ENCODE measurements at places on chromosomes 3 and 15.

DNA sequence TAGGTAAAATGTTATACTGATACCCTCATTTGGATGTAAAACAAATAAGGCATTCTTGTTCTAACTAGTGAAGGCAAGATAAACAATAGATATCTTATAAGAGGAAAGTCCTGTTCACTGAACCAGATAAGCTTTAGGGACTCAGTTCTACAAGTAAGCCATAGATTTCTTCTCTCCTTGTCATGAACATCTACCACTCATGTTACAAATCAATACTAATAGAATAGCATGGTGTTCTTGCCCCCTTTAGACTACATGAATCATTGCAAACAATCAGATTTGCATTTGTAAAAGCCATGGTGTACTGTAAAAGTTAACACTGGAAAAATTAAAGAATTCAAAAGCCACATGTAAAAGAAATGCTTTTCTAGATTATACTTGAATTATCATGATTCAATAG lies 500.1 kb downstream of the NLGN1 start:
- no peak for DNase-seq

DNA sequence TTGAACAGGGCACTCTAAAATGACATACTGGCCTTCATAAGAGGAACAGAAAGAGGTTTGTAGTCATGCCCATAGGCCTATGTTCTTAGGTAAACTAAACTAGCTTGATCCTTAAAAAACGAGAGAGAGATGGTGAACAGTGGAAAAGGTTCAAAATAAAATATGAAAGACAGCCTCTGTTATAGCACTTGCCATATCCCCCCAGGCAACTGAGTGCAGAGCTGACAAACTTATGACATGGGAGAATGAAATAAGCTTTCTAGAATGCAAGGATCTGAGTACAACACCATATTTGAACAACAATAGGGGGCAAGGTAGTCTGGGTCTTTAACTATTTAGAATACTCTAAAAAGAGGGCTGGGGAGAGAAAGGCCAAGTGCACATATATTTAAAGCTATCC lies 700.6 kb upstream of the CFAP20DC start:
- no peak for DNase-seq

DNA sequence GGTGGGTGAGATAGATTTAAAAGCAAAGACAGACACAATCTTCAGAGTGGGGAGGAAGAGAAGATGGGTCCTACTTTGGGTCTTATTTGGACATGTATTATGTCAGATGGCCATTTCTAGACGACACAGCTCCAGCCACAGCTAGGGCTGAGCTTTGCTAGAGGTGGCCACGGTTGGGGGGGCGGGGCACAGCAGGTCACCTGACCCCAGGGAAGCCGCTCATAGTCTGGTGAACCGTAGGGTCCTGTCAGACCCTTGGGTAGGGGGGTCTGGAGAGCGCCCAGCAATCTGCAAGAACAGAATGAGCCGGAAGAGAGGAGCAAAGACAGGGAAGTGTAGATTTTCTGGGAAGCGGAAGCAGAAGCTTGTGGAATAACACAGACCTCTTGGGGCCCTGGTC lies 6.6 kb downstream of the EPB42 start:
- no peak for DNase-seq

DNA sequence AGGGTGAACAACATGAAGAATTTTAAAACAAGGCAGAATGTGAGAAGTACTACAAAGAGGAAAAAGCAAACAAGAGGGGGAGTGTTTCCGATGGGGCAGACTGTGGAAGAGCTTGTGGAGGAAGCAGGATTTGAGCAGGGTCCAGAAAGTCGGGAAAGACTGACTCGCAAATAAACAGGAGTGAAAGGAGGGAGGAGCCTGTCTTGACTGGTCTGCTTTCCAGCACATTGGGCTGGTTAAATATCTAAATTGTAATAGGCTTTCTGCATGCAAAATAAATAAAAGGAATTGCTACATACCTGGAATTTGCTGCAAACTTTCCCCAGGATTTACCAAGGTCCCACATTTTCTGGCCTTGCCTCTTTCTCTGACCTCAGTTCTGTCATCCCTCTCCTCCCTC lies 132.1 kb downstream of the RORA start:
- DNase-seq = no peak

DNA sequence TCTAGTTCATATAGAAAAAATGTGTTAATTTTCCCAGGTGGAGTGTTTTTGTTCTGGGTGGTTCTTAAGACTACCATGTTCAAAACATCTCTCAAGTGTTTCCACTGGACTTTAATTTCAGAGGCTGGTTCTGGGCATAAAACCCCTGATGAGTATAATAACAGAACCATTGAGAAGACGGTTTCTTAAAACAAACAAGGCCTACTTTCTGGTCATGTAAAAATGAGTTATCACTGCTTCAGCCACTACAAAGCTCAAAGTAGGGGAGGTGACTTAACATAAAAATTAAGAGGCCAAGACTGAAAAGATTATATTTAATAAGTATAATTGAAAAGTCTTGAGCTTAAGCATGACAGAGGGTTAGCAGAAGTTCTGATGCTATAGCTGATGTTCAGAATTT lies 33.8 kb downstream of the RYR3 start:
- no peak for DNase-seq

GRCh38 chr3:10955711-10956453 lies 36.7 kb upstream of the SLC6A1 start:
- DNase-seq = no peak

GRCh38 chr15:41584636-41585126 lies 25.7 kb downstream of the TYRO3 start:
- DNase-seq = no peak

DNA sequence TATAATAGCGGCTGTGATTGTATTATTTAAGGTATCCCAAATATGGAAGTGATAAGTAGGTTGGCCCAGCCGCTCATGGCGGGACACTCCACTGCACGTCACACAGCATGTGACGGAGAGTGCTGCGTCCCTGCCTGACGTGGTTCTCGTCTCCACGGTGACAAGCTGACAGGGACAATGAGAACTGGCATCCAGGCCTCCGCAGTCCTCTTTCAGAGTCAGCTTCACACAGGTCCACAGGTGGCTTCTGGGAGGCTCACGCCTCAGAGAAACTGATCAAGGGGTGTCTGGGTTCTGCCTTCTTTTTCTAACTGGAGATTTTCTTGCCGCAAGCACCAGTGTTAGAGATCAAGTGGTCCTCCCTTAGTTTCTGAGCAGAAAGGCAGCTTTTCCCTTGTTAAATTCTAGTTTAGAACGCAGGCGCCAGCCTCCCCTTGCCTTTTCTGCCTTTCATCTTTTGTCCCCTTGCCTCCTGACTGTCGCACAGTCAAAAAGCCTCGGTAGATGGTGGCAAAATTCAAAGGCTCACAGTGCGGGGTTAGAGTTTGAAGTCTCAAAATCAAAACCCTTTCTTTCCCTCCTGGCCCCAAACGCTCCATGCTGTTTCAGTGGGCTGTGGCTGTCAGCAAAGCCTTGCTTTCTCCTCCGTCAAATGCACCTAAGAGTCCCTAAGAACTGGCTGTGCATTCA lies 120.9 kb downstream of the ATP10A start:
- DNase-seq = no peak

- no peak for DNase-seq
Measured at GRCh38 chr3:53726643-53727042, 119.6 kb downstream of the CHDH start.

- peak; percentile 18 for DNase-seq
Measured at GRCh38 chr15:73053398-73053723, 1.1 kb downstream of the NEO1 start.

GRCh38 chr3:139427283-139428060 lies 38.0 kb upstream of the COPB2 start:
- peak; percentile 96 for DNase-seq
